AG08396 (cell line): ENCODE measurements at places on chromosomes 4 and X.

GRCh38 chr4:111064342-111064993 lies 441.6 kb upstream of the PITX2 start:
- DNase-seq, result no peak

DNA sequence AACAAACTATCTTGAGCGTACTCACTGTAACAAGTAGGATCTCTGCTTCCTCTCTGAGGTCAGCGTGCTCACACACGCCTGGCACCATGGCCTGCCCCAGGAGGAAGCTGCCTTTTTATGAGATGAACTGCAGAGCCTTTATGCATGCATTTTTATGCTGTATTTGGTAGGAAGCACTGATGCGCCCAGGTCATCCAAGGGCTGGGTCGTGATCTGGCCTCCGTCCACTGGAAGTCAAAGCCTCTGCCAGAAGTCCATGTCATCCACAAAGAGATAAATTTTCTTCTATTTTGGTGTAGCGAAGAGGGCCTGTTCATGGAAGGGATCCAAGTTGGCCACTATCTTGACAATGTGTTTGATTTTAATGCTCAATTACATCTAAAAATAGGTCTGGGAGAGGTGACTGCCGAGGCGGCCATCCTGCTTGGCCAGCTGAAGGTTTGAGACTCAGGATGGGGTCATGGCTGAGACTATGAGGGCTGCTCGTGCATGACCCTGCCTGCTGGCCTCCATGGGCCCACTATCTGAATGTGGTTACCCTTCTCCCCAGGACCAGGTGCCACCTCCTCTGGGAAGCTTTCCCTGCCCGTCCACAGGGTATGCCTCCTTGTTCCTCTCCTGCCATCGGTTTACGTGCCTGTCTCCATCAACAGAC lies 50.3 kb downstream of the HTRA3 start:
- DNase-seq, result no peak

GRCh38 chr4:96108146-96108545 lies 268.3 kb downstream of the PDHA2 start:
- no peak for DNase-seq

GRCh38 chr4:39204543-39204942 lies 22.2 kb downstream of the WDR19 start:
- no peak for DNase-seq

GRCh38 chrX:72272868-72273267 lies 4.2 kb downstream of the RPS4X start:
- no peak for DNase-seq
